ENCODE measurements at places on chromosomes 4 and X.

- DNase-seq = no peak
Observed at GRCh38 chrX:68820476-68821110, 8.2 kb upstream of the EFNB1 start.

DNA sequence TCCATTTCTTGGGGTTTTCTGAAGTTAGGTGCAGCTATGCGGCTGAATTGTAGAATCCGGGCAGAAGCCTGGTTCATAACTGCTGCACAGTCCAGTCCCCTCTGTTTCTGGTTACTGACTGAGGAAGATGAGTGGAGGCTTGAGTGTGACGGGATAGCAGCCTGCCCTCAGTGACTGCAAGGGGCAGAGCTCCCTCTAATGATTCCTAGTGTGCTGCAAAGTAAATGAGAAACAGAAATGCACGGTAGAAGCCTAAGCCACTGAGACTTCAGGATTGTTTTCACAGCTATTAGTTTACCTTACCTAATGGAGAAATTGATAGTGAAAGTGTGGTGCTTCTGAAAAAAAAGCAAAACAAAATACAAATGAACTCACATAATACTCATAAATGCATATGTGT is 189.2 kb downstream of the GPM6A start:
- no peak for DNase-seq

DNA sequence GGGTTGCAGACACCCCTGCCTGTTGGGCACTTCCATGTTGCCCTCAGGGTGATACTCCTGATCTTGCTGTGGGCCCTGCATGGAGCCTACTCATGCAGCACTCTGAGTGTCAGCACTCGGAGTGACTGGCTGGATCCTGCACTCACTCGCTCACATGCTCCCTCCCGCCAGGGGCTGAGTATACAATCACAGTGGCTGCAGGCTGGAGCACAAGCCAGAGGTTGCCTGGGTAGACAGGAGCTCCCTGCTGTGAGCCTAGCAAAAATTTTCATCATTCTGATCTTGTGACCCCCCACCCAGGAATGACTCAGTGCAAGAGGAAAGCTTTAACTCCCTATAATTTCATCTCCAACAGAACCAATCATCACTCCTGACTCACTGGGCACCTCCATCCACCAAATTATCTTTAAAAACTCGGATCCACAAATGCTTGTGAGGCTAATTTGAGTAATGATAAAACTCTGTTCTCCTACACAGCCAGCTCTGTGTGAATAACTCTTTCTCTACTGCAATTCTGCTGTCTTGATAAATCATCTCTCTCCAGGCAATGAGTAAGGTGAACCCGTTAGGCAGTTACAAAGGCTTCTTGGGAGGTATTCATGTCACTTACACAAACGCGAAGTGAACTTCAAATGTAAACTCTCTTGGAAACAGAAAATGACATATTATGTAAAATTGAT is 1180.8 kb upstream of the PABPC4L start:
- no peak for DNase-seq

DNA sequence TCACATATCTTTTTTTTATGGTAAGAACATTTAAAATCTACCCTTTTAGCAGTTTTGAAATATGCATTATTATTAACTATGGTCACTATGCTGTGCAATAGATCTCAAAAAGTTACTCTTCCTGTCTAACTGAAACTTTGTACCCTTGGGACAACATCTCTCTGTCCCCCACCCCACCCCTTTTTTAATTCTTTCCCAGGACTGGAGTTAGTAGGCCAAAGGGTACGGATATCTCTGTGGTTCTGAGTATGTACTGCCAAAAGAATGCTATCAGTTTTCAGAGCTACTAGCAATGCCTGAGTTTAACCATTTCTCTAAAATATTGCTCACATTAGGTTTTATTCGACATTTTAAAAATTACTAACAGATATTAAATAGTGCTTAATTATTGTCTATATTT is 4.7 kb upstream of the FAM241A start:
- no peak for DNase-seq

DNA sequence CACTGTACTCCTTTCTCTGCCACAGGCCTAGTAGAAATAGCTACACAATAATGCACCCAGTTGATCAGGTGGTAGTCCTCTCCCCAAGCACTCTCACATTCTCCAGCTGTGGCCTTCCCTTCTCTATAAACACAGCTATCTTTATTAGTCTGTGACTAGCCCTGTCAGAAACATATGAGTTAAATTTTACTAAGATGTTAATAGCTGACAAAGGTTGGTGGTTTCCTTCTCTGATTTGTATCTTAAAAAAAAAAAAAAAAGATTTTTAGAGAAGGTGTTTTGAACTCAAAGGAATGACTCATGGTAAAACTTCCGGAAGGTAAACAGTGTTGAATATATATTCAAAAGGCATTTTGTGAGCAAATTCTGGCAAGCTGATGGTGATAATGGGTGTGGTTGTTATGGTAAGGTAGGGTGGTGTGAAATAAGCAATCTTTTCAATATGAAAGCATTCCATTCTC is 327.4 kb downstream of the PPP3CA start:
- DNase-seq = no peak

DNA sequence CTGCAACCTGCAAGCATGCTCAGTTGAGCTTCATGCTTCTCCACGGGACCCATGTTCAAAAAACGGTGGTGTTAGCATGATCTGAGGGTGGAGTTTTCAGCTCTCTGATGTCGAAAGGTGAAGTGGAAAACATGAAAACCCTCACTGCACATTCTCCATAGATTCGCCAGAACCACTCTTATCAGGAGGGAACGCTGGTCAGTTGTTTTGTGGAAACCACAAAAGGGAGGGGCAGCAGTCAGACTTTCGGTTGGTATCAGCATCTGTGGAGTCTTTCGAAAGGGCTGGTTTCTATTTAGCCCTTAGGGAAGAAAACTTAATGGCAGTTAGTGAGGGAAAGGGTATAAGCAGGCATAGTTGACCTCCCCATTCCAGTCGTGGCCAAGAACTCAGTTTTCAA is 12.6 kb downstream of the PPA2 start:
- DNase-seq = peak; percentile 75

DNA sequence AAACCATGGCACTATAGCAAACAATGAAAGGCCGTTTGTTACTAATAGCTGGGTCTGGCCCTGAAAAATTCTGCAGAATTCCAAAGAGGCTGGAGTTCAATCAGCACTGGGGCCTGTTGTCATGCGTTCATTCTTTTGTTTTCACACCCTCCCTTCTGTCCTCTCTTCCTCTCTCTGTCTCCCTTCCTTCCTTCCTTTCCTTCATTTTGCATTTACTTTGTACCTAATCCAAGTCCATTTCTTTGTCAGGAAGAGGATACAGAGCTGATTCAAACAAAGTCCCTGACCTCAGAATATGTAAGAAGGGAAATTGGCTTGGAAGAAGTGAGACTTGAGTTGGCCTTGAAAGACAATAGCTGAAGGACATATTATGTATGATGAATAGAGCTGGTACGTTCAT is 119.6 kb upstream of the LDB2 start:
- DNase-seq = no peak

DNA sequence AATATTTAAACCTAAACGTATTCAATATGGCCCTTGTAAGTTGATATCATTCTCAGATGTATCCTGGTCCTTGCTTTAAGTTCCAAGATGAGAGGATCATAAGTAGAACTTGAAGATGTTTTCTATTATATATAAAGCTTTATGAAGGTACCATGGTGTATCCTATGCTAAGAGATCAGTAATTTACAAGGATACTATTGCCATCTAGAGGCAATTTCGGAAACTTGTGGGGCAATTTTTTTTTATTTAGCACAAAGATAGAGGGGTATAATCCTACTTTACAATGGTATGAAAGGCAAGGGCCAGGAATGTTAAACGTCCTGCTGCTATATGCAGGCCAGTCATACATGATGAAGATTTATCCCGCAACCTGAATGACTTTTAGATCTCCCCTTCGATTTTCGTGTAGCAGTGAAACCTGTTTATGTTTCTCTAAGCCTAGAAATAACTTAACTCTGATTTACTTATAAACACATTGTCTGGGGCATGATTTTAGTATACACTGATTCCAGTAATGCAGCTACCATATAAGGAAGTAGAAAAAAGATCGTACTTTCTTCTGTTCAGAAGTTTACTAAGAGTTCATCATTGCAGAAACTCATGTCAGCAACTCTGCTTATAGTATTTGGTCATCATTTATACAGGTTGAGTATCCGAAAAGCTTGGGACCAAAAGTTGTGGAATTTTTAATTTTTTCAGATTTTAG is 2.6 kb downstream of the SLC25A31 start:
- DNase-seq = peak; percentile 70

All from KBM-7 (cell line).